NCI-H226 (cell line): ENCODE measurements at places on chromosomes 1 and 21.

GRCh38 chr21:38221594-38221993 lies 35.2 kb upstream of the KCNJ15 start:
- no peak for DNase-seq

- no peak for DNase-seq
Measured at GRCh38 chr21:45514311-45515021, 27.8 kb downstream of the SLC19A1 start.

GRCh38 chr1:88060750-88061491 lies 623.2 kb upstream of the PKN2 start:
- DNase-seq, result peak; percentile 11

GRCh38 chr1:206958144-206958543 lies 11.9 kb upstream of the PIGR start:
- DNase-seq, result no peak

DNA sequence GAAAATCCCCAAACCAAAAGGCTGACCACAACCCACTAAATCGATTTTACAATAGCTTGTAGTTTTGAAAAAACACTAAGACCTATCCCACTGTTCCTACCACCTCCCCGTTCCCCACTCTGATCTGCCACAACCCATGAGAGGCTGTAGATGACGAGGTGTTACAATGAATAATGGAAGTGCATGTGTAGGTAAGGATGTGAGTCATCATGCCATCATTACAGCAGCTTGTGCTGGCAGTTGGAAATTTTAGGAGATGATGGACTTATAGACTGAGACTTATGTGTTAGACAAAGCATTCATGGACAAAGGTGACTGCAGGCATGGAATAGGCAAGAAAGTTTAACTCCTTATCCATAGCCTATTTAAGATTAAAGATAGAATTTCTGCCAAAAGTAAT lies 184.7 kb upstream of the CACYBP start:
- peak; percentile 77 for DNase-seq

DNA sequence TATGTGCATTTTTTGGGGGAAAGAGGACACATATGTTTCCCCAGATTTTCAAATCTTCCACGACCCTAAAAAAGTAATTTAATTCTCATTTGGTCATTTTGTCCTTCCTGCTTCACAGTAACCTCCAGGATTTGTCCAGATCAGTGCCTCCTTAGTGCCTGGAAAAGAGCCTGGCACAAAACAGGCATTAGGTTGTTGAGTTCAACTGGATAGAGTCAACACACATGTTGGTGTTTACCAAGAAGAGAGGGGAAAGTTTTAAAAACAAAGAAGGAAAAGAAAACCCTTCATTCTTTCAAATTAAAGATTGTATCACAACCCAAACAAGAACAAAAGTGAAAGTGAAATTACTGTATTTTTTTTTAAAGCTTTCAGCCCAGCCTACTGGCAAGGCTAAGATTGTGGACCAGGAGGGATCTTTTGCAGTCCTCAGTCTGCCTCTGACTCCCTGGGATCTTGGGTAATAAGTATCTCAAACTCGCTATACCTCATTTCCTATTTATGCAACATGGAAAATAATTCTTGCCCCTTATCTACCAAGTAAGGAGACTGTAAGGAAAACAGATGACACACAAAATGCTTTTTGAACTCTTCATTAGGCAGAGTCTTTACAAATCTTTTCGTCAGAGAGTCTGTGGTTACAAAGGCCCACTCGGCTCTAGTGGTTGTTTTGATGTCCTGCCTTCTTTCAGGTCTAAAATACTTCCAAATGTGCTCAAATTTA lies 57.8 kb downstream of the ZNF281 start:
- peak; percentile 97 for DNase-seq

DNA sequence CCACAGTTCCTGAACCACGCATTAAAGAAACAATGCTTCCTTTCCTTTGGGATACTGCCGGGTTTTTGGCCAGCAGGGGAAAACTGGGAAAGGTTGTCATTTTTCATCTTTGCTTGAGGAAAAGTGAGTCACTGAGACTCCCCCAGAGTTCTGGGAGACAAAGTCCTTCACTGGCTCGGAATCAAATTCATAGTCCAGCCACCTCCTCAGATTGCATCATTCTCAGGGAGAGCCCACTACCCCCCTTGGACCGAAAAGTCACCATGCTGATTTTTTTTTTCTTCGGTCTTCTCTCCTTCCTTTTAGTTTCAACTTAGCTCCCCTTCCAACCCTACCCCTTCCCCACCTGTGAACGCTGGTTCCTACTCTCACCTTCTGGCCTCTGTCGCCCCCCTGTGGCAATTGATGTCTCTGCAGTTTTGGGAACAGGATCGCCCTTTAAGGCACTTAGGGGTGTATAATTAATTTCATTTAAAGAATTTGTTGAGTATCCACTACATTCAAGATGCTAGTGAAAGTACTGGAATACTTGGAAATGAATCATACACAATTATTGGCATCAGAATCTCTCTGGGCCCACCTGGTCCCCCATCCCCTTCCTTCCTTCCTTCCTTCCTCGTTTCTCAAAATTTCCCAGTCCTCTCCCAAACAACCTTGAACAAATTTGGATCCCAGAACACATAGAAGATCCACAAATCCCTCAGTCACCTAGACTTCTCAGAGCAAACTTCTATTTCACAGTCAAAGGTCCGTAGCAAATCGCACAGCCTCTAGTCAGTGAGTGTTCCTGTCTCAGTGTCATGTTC lies 6.9 kb downstream of the ACKR1 start:
- peak; percentile 72 for DNase-seq

DNA sequence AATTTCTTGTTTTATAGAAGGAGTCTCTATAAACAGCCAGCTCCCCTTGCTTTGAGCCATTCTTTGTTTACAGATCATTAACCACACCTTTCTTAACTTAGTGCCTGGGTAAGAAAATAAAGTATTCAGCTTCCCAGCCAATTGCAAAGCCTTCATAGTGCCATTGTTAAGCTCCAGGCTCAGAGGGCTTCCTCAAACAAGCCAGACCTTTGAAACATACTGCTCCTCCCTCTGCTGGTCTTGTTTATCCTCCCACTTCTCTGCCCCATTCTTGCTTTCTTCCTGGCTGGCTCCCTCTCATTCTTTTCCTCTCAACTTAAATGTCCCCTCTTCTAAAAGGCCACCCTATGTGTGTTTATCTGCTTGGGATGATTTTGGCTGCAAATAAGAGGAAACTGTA lies 319.4 kb upstream of the ST6GALNAC5 start:
- DNase-seq, result no peak

DNA sequence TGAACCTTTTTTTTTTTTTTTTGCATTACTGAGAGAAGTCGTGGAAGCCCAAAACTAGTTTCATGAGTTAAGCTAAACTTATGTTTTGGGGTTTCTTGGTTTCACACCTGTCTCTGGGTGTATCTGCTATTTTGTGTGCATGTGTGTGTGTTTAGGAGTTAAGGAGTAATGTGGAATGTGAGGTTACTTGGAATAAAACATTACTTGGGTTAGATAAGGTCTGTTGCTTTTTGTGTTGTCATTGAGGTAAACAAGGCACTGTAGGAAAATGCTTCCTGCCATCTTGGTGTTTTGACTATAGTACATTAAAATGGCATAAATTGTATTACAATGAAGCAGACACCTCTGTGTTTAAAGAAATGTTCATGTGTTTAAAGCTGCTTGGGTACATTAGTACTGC lies 2.9 kb downstream of the TENT5C start:
- DNase-seq, result no peak

GRCh38 chr1:34746785-34747637 lies 7.8 kb upstream of the GJB5 start:
- DNase-seq, result no peak

GRCh38 chr21:44724196-44724595 lies 12.8 kb upstream of the TSPEAR start:
- no peak for DNase-seq
